GM04503 (cell line): ENCODE measurements at places on chromosomes 4 and X.

DNA sequence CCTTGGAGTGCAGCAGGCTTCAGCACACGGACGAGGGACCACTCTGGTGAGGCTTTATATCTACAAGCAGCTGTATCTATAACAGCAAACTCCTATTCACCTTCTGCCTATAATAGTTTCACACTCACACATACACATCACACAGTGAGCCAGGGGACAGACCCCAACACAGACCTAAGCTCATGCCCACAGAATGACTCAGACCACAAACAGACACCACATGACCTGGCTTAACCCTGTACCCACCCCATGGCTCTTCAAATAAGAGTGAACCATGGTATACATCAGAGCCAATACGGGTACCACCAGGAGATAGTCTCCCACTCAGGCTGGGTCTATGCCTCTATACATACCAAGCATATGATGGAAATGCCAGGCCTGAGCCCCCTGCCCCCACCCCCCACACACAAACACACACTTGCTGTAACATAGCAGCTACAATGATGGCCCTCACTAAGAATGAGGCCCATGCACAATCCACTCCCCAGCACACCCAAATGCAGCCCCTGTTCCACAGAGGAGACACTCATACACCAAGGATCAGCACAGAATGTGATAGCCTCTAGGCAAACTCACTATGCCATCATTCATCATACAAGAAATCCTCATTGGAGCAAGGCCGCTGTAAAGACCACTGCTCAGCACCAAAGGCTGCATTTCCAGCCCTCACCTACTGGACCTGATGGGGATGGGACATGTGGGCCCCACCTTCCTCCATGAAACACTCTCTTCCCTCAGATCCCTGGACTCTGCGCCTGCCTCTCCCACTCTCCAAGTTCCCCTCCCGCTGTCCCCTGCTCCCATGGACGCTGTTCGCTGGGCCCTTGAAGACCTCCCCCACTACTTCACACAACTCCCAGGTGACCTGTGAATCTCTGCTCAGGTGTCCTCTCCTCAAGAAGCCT lies 62.1 kb upstream of the XIAP start:
- no peak for DNase-seq

DNA sequence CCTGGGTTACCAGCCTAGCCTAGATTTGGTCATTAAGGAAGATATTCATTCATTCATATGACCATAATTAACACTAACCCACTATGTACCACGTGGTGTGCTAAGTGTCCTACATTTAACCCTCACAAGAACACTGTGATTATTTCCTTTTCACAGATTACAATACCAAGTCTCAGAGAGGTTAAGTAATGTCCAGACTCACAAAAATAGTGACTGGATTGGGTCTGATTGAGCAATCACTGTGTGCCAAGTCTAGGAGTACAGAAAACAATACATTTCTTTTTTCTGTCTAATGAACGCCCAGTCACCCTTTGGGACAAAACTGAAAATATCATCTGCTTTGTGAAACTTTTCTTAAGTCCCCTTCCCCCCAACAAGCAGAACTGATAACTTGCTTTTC lies 7.6 kb upstream of the DLG3 start:
- DNase-seq: no peak

GRCh38 chrX:65630771-65631170 lies 36.7 kb upstream of the MSN start:
- DNase-seq: no peak

- no peak for DNase-seq
Observed at GRCh38 chr4:100895556-100896197, 377.9 kb upstream of the EMCN start.

DNA sequence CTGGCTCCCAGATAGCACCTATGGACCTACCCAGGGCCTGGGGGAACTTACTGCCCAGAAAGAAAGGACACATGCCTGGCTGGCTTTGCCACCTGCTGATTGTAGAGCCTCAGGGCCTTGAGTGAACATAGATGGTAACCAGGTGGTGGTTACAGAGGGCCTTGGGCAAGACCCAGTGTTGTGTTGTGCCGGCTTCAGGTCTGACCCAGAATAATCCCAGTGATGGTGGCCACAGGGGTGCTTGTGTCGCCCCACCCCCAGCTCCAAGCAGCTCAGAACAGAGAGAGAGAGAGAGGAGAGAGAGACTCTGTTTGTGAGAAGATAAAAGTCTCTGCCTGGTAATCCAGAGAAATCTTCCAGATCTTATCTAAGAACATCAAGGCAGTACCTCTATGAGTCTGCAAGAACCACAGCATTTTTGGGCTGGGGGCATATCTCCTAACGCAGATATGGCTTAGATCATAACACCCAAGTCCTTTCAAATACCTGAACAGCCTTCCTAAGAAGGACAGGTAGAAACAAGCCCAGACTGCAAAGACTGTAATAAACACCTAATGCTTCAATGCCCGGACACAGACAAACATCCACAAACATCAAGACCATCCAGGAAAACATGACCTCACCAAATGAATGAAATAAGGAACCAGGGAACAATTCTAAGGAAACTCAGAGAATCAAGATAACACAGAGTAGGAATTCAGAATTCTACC lies 16.3 kb upstream of the RP2 start:
- no peak for DNase-seq

DNA sequence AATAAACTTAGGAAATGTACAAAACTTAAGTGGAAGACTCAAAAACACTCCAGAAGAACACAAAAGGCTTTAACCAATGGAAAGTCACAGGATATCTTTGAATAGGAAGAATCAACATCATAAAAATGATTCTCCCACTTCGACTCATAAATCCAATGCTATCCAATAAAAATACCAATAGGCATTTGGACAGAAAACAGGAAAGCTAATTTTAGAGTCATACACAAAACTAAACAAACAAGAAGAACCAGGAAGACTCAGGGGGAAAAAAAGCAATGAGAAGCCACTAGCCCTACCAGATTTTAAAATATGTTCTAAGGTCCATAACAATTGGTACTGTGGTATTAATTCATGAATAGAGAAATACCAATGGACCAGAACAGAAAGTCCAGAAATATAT lies 28.2 kb downstream of the SLC9A7 start:
- no peak for DNase-seq

DNA sequence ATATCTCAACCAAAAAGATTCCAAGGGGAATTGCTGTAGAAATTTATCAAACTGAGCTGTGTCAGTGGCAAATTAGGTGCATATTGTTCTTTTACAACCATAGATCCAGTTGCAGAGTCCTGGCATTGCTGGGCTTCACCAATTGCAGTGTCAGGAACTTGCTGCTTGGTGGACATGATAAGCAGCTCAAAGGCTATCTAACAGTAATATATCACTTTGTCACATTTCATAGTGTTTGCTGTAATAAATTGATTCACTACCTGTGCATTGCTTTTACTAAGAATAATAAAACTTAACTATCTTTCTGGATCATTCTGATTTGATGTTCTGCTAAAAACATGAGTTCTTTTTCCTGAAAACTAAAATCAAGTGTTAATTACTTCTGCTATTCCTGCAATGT lies 30.9 kb upstream of the ACE2 start:
- no peak for DNase-seq

- no peak for DNase-seq
Observed at GRCh38 chr4:30716681-30717207, 3.4 kb upstream of the PCDH7 start.

DNA sequence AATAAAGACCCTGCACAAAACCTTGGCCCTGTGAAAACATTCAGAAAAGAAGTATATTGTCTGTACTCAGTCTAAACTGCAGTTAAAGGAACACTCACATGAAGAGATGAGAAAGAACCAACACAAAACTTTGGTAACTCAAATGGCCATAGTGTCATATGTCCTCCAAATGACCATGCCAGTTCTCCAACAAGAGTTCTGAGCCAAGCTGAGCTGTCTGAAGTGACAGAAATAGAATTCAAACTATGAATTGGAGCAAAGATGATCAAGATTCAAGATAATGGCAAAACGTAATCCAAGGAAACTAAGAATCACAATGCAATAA lies 739.3 kb upstream of the NDST4 start:
- no peak for DNase-seq

- peak; percentile 63 for DNase-seq
Observed at GRCh38 chr4:24991015-24991414, 39.7 kb downstream of the LGI2 start.

DNA sequence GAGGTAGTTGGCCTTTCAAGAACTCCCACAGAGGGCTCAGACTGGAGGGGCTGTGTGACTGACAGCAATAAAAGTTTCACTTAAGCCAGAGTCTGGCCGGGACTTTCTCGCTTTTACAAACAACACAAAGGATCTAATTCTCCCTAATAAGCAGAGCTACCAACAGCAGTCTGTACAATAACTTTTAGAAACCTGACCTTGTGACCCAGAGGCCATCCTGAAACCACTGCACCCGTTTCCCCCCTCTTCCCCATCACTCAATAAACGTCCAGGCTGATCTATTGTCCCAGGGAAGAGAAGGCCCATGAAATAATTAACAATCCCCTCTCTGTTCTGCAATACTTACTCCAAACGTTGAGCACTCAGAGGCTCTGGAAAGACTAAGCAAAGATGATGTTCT lies 442.4 kb downstream of the ZIC3 start:
- no peak for DNase-seq

DNA sequence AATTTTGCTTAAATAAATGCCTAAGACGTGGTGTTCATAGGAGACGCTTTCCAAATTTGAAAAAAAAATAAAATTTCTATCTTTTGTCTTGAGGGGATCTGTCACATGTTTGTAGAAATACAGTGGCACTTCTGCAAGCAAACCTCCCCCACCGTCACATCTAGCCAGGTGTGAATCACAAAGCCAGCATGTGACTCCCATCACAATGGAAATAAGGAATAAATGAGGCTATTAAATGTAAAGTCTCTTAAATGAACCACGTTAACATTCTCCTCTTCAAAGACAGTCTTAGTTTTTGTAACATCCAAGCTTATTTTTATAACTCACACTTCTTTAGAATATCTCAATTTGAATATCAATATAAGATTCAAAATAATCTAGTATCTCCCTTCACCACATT lies 63.0 kb upstream of the CCSER1 start:
- DNase-seq: no peak

DNA sequence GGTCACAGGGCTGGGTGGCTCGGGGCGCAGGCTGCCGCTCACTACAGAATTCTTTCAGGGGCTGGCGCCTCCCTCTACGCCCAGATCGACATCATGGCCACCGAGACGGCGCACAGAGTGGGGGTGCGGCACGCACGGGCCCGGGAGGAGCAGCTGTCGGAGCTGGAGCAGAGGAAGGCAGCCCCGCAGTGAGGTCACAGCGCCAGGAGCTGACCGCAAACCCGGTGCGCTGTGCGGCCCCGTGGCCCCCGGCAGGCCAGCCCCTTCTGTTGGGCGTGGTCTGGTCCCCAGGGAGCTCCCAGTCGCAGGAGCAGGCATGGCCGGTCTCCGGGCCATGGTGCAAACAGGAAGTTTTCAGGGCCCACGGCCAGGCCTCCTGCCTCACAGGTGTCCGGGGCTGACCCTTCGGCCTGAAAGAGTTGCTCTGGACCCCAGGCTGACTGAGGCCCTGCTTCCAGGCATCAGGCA lies 31.6 kb downstream of the LRPAP1 start:
- no peak for DNase-seq

DNA sequence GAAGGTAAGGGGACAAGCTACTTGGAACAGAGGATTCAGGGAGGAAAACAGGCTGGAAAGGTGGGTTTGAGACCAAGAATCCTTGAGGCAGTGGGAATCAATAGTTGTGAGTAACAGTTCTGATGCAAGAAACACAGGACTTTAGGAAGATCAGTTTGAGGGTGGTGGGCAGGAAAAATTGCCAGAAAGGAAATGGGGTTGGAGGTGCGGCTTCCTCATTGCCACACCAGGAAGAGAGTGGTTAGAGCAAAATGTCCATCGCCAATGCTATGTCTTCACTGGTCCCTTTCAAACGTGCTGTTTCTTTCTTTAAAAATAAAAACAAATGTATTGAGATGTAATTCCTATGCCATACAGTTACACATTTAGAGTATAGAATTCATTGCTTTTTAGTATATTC lies 57.1 kb upstream of the NOCT start:
- no peak for DNase-seq

- DNase-seq: no peak
Observed at GRCh38 chr4:127482049-127482448, 150.7 kb upstream of the INTU start.

GRCh38 chr4:55903577-55903976 lies 45.2 kb upstream of the CEP135 start:
- no peak for DNase-seq

- DNase-seq: no peak
Observed at GRCh38 chr4:47473141-47473750, 9.7 kb upstream of the COMMD8 start.

- no peak for DNase-seq
Observed at GRCh38 chrX:39674490-39675161, 423.1 kb downstream of the BCOR start.

- DNase-seq: no peak
Observed at GRCh38 chrX:132488819-132489577, at the start of gene MBNL3. MBNL3 (minus strand) TSS chrX:132489038; CDS start chrX:132439611, 49,427 bp downstream.

DNA sequence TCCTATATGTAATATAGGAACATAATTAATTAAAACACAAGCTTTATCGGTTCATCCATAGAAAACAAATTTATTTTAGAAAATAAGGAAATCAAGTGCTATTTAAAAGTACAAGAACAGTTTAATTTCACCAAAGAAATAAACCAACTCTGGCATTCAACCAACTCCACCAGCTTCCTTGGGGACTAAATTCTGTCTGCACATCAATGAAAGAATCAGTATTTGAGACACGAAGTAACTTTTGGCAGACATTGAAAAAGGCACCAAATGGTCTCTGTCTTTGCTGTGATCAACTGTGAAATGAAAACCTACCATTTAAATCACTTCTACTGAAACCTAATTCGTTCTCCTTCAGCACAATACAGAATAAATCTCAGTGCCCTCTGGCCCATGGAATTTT lies 719.7 kb upstream of the GRIA3 start:
- DNase-seq: no peak

- DNase-seq: no peak
Observed at GRCh38 chrX:54811301-54811885, 3.8 kb downstream of the MAGED2 start.

DNA sequence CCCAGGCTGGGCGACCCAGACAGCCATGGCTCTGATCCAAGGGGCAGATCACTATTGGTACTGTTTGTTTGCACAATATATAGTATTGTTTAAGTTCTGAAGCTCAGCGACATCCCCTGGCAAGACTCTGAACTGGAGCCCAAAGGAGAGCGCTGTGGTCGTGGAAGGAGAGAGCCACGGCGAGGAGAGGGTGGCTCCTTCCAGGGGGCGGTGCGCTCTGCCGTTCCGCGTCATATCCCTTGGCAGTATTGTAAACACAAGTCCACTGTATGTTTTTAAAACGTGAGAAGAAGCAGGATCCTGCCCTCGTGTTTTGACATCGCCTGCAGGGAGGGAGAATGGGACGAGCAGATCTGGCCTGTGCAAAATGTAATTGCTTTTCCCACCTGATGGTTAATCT lies 185.5 kb downstream of the RAB28 start:
- no peak for DNase-seq

DNA sequence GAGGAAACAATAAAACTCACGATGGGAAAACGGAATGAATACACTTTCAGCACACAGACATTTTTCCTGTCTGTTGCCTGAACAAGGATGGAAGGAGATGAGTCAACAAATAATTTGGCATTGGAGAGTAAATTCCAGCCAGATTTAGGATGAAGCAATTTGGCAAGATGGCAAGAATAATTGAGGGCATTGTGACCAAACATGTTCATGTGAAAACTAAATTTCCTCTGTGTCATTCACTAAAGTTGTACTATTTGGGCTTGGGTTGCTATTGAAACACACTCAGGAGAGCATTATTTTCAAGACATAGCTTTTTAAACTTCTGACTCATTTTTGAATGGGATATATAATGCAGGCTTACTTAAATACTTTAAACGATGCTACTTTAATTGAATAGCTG lies 1614.4 kb downstream of the PCDH19 start:
- DNase-seq: peak; percentile 10

GRCh38 chrX:115367951-115368350 lies 78.4 kb downstream of the LUZP4 start:
- DNase-seq: no peak
